ENCODE measurements at places on chromosomes 2 and 18.

DNA sequence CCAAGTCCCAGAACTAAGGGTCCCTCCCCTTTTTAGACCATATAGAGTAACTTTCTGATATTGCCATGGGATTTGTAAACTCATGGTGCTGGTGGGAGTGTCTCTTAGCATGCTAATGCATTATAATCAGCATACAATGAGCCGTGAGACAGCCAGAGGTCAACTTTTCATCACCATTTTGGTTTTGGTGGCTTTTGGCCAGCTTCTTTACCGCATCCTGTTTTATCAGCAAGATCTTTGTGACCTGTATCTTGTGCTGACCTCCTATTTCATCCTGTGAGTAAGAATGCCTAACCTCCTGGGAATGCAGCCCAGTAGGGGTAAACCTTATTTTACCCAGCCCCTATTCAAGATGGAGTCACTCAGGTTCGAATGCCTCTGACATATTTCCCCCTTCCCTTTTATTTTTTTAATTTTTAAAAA, 148.2 kb downstream of the PHLPP1 start:
- no peak for DNase-seq

DNA sequence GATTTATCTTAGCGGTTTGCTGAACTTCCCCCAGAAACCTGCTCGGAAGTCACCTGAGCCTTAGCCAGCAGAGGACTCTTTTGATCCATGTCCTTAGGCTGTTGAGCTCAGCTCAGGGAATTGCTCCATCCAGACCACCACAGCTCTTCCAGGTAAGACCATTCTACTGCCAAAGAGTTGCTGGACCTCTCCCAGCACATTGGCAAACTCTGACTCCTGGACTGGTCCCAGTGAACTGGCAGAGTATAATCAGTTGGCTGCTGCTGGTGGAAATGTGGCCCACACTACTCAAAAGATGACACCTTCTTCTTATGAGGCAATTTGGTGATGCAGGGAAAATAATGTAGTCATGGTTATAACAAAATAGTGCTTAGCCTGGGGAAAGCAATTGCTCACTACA, 308.8 kb upstream of the FIGN start:
- DNase-seq = peak; percentile 1

GRCh38 chr2:102233132-102233884, 46.5 kb downstream of the IL1RL2 start:
- DNase-seq = no peak

- DNase-seq = no peak
Observed at GRCh38 chr2:211216221-211216620, 659.8 kb downstream of the CPS1 start.

GRCh38 chr18:21242141-21242779, at the start of gene GREB1L:
Gene GREB1L (plus strand): TSS chr18:21242232. CDS start chr18:21383519, 141,287 bp downstream.
- DNase-seq = peak; percentile 57

GRCh38 chr18:63158012-63158631, 161.4 kb downstream of the BCL2 start:
- DNase-seq = no peak

GRCh38 chr2:238093181-238094140, 6.7 kb upstream of the ESPNL start:
- DNase-seq = no peak

- DNase-seq = no peak
Observed at GRCh38 chr2:27067385-27067784, 4.1 kb downstream of the OST4 start.

DNA sequence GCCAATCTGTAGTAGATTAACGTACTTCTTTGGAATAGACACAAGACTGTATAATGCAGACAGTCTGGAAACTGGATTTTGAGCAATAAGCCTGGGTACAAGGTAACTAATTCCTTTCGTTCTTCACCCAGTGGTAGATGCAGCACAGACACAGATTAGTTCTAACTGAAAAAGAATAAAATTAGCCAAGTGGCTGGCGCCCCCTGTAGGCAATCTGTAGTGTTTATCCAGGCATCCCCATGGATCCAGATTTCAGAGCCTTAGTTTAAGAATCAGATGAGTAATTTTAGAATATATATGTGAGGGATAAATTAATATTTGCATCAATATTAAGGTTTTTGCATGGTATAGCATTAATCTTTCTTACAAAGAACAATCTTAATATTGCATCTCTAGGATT, 563.9 kb downstream of the DCC start:
- DNase-seq = no peak

DNA sequence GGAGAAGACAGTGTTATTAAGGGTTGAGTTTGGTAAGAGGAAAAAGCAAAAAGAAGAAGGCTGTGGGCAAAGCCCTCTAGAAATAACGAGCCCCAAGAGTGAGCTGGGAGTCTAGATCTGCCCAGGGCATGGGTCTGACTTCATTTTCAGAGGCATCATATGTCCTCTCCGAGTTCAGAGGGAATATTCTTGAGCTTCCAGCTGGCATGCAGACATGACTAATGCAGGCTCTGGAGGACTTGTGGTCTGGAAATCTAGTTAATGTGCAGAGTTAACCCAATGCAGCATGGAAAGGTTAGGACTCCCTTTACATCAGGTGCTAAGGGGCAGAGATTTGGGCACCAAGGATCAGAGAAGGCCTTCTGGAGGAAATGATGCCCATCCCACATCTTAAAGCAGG, 7.3 kb downstream of the ACMSD start:
- peak; percentile 12 for DNase-seq

GRCh38 chr2:153568105-153568504, 89.5 kb upstream of the RPRM start:
- DNase-seq = no peak

- DNase-seq = no peak
Observed at GRCh38 chr2:15923597-15923996, 16.8 kb upstream of the MYCN start.

DNA sequence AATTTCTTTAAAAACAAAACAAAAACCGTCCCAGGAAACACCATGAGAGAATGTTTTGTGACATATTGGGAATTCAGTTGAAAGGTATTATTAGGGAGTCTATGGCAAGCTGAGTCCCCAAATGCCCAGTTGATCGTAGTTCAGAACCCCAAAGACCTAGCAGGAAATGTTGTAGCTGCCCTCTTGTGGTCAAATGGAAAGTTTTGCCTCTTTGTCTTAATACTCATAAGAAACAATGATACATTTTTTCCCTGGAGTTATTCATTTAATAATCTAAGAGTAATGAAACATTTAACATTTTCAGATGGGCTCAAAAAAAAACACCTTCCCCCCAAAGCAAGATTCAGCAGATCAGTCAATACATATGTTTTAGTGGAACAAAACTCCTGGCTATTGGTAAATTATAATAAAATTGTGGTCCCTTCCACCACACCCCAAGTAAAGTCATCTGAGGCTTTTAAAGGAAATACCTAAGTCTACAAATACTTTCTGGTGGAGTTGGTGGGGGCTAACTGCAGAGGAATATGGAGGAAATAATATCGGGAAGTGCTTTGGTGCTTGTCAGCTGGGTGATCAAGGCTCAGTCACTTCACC, 37.8 kb upstream of the EFEMP1 start:
- peak; percentile 52 for DNase-seq

GRCh38 chr2:169116327-169116726, 47.0 kb downstream of the DHRS9 start:
- DNase-seq = no peak

DNA sequence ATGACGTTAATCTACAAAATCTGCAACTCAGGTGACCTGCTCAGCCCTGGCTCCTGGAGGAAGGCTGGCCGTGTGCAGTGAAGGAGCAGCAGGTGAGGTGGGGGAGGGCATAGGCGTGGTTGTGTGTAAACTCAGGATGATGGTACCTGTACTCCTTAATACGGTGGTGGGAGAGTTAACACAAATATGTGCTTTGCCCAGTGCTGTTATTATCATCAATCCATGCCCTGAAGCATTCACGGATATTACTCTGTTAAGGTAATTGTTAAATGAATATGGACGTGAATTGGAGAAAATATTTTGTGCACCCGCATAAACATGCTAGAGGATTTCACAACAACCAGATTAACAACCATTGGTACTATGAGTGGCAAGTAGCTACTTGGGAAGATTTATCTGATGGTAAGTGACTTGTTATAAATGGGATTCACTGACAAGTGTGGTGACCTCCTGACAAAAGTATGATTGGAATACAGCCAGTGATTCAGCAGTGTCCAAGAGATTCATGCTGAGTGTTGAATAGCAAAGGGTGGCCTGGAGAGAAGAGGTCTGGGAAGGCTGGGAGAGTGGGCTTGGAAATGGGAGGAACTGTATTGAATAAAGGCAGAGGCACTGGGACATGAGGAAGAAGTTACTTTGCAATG, 194.1 kb downstream of the TPGS2 start:
- no peak for DNase-seq

DNA sequence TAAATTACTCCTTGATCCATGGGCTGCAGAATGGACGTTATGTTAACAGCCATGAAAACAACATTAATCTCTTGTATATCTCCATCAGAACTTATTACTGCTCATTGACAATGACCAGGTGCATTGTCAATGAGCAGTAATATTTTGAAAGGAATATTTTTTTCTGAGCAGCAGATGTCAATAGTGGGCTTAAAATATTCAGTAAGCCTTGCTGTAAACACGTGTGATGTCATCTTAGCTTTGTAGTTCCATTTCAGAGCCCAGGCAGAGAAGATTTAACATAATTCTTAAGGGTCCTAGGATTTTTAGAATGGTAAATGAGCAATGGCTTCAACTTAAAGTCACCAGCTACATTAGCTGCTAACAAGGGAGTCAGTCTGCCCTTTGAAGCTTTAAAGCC, 26.6 kb downstream of the CFAP210 start:
- DNase-seq = no peak

- DNase-seq = no peak
Observed at GRCh38 chr2:119190321-119191111, 32.0 kb upstream of the C1QL2 start.

DNA sequence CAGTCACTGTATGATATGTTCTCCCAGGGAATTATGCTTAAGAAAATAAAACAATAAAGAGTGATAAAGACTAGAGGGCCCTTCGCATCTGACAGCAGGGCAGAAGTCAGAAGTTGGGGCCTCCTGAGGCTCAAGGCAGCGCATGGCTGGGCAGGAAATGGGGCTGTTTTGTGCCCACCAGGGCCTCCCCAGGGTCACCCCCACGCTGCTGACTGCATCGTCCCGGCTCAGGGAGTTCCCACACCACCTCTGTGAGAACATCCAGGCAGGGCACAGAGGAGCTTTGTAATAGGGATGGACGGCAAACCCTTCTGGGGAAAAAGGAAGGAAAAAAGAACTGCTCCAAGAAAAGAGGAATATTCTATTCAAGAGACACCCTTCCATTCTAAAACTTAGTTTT, 41.2 kb downstream of the PAX3 start:
- no peak for DNase-seq
